MV-4-11 (cell line): ENCODE measurements at places on chromosomes 7 and 10.

GRCh38 chr10:3067118-3067858 is at the start of gene PFKP:
Gene PFKP (plus strand): TSS chr10:3067548. CDS start chr10:3067596, 48 bp downstream.
- DNase-seq = peak; percentile 12

GRCh38 chr7:131648491-131648890 is 92.1 kb upstream of the PODXL start:
- no peak for DNase-seq

DNA sequence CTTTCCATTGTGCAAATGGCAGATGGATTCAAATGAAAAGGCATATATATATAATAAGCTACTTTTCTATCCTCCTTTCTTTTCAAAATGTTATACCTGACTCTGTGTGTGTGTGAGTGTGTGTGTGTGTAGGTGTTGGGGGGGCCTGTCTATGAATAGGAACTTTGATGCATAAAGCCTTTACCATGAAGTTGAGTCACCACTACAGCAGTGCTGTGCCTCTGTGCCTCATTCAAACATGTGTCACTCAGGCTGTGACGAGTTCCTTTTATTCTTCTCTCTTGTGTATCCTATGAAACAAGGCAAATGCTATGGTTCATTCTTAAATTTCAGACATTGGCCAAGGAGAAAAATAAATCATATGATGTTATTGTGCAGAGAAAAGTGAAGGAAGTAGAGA is 52.7 kb upstream of the DKK1 start:
- DNase-seq = no peak

DNA sequence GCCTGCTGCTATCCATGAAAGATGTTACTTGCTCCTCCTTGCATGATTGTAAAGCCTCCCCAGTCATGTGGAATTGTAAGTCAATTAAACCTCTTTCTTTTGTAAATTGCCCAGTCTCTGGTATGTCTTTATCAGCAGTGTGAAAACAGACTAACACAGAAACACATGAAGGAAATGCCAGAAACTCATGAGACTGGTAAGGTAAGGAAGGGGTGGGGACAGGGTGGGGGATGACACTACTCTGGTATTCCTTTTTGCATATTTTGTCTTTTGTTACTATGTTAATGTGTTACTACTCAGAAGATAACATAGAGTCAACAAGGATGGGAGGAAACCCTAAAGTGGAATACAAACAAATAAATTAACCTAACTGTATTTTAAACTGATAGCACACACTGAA is 69.8 kb upstream of the DRGX start:
- DNase-seq = no peak

GRCh38 chr7:53600296-53600695 is 564.9 kb downstream of the POM121L12 start:
- no peak for DNase-seq

DNA sequence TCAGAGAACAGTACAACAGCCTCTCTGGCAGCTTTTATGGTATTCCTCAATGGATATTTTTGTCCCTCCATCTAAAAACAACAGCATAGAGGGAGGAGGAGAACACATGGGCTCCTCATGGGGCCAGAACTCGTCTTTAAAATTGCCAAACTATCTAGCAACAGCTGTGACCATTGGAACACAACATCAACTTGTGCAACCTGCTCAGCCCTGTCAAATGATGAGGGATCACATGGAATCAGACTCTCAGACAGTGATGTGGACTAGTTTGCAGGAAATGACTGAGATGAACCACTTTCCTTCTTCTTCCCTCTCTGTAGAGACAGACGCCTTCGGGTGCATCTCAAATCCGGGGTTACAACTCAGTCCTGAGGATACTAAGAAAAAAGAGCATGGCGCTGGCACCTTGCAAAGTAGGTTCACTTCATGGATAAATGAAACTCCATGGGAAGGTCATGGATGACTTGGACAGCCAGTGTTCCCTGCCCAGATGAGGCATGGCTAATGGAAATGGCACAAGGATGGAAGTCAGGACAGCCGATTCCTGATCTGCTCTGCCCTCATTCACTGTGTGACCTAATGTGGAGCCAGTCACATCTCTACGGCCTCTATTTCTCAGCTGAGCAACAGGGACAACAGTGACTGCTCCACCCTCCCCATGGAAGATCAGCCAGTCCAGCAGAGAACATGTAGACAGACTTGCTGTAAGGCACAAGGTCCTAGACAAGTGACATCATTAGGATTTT is 24.6 kb upstream of the DGKI start:
- no peak for DNase-seq

- no peak for DNase-seq
Observed at GRCh38 chr10:119290301-119291048, 83.1 kb downstream of the GRK5 start.

GRCh38 chr10:79237454-79238157 is 109.7 kb upstream of the PPIF start:
- no peak for DNase-seq

DNA sequence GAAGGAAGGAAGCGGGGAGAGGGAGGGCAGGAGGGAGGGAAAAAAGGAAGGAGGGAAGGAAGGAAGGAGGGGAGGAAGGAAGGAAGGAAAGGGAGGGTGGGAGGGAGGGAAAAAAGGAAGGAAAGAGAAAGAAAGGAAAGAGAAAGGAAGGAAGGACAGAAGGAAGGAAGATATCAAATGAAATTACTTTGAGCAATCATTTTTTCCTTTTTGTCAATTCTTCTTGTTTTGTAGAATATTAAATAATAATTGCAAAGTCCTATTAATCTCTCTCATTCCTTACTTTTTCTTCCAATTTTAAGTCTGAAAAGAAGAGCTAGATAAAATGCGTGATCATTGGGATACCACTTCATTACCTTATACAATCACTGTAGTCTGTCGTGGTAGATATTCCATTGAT is 117.5 kb downstream of the PLXDC2 start:
- DNase-seq = no peak

- no peak for DNase-seq
Observed at GRCh38 chr10:7696545-7696944, 6.6 kb upstream of the ITIH2 start.

DNA sequence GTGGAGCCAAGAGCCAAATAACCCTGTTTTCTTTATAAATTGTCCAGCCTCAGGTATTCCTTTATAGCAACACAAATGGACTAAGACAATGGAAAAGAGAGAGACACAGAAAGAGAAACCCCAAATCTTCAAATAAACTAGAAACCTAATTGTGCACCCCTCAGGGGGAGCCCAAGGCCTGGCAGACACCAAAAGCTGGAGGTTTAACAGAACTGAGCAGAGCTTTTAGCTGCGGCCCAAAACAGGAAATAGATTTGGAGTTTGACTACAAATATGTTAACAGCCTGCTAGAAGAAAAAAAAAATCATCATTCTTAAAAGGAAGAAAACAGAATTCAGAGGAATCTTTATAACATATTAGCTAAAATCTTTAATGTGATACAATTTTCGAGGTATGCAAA is 1135.0 kb downstream of the GATA3 start:
- no peak for DNase-seq

DNA sequence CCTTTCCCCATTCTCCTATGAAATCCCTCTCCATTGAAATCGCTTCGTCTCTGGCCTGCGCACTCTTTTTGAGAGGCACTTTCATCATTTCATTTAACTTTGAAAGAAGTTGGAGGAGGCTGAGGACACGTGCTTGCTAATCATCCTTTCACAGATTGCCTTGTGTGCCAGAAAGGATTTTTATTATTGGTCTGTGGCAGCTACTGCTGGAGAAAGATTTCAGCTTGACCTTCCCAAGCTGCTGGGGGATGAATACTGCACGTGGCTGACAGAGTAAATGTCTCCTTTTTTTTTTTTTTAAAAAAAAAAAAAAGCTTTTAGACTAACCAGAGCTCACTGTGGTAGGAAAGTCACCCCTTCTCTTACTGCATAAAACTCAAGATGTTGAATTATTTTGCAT is 44.2 kb upstream of the KCNIP2 start:
- DNase-seq = no peak

- DNase-seq = peak; percentile 78
Observed at GRCh38 chr10:69179089-69179742, 818 bp upstream of the SUPV3L1 start.

DNA sequence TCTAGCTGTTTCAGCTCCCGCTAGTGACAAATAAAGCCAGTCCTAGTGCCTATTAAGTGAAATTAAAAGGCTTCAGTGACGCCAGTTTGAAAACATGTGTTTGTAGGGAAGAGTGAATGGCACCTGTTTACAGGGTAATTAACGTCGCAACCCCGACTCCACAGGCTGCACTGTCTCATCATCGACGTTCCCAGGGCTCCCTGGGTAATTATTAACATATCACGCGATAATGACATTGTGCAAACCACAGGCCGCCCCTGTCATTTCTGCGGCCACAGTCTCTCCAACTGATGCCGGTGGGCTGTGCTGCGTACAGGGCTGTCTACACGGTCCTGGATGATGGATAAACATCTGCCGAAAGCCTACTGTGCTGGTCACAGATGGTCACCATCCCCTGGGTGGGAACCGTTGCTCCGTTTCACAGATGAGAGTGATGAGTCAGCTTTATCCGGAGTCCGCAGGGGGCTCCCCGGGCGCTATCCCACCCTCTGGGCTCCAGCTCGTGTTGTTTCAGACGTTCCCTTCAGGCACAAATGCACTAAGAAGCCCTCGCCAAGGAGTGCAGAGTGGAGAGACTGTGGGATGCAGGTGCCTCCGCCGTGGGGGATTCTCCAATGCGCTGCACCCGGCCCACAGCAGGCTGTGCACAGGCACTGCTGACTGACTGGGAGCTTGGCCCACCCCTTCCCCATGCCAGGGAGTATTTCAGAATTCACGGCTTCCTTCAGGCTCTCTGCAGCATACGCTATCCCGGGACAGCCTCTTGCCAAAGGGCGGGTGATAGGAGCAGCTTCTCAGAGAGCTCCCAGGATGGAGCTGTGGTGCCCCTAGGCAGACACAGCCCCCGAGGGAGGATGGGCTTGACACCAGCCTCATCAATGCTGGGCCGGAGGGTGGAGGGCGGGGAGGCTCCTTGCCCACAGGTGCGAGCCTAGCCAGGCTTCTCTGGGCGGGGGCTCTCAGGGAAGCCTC is 491.8 kb upstream of the FOXK1 start:
- DNase-seq = no peak

DNA sequence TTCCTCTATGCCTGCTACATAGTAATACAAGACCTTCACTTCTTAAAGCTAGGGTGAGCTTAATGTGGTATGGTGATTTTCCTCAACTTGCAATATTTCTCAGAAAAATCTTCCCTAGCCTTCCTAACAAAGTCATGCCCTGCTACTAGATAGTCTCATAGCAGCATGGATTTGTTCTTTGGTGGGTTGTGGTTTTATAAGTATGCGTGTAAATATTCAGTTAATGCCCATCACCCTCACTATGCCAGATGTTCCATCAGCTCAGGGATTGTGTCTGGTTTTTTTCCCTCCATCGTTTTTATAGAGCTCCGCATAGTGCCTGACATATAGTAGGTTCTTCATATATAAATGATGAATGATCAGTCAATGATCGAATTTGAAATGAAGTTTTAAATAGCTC is 182.8 kb downstream of the CREB5 start:
- DNase-seq = no peak

- DNase-seq = no peak
Observed at GRCh38 chr10:7891634-7892033, 73.3 kb downstream of the TAF3 start.

- DNase-seq = no peak
Observed at GRCh38 chr10:336247-336646, 201.0 kb downstream of the ZMYND11 start.

DNA sequence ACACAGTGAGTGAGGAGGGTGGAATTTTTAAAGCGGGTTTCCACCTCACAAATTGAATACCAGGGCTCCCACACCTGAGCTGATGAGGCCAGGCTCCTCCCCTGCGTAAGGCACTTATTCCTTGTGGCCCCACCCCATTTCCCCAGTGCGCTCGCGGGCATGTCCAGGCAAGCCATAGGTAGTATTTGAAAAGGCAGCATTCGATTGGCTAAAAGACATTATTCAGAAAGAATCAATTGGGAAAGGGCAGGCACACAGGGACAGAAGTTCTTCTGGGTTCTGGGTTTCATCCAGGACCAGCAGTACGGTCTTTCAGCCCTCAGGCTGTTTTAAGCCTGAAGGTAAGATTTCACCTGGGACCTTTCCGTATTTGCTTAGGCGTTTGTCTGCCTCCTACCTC is 222.3 kb downstream of the BBS9 start:
- no peak for DNase-seq

DNA sequence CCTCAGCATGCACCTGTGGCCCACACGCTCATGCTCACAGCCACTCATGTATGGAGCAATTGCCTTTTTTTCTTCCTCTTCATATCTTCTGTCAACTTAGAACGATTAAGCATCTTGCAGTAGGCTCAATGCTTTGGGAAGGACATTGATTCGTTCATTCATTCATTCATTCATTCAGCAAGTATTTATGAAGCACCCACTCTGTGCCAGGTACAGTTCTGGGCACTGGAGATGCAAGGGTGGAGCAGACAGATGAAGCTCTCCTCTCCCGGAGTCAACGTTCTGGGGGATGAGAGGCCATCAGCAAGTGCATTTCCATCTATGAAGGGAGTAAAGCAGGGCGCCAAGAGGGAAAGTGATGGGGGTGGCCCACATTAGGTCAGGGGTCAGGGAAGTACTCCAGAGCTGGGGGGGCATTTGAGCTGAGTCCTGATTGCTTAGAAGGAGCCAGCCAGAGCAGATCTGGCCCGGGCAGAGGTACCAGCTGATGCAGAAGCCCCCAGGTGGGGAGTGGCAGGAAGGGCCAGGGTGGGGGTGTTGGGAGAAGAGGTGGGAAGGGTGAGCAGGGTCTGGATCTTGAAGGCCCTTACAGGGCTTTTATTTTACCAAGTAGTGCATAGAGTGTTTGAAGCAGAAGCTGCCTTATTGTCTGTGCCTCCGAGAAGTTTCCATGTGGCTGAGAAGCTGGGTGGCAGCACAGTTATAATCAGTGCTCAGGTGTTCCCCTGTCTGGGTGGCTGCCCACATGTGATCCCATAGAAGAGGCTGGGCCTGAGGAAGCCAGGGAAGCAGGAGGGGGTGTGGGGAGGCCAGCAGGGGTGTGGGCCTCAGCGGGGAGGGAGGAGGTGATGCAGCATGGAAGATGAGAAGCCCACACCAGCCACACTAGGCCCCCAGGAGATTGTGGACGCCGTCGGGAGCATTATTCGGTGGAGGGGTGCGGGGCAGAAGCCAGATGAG is 36.2 kb downstream of the CHST3 start:
- DNase-seq = no peak

DNA sequence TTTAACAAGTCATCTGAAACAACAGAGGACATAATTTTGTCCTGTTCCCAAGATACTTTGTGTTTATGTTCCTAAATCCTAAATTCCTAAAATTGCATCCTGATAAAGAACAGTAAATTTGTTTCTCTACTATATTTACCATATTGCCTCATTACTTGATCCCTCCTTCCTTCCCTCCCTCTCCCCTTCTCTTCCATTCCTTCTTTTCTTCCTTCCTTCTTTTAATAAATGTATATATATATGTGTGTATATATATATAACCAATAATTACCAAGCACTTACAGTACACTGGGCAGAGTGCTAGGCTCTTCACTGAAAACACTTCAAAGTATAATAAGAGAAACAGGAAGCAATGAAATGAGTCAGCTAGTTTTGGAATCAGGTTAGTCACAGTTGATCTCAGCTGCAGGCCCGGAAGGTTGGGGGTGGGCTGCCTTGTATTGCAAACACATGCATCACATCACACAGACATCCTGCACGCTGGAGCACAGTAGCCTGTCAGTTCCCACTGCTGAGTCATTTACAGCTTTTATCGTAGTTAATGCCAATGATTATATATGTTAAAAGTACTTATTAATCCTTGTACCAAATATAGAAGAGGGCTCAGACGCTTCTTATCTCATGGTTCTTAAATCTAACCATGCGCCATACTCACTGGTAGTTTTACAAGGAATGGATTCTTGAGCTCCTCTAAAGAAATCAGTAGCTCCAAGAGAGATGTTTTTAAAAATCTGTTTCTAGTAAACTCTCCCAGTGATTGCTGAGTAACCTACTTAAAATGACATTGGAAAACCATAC is 551.7 kb downstream of the GRM8 start:
- DNase-seq = peak; percentile 97
